NCI-H2081 (cell line): ENCODE measurements at places on chromosomes 6 and 20.

- no peak for DNase-seq
These were observed 94.1 kb upstream of the SHLD1 start for GRCh38 chr20:5656126-5656525.

DNA sequence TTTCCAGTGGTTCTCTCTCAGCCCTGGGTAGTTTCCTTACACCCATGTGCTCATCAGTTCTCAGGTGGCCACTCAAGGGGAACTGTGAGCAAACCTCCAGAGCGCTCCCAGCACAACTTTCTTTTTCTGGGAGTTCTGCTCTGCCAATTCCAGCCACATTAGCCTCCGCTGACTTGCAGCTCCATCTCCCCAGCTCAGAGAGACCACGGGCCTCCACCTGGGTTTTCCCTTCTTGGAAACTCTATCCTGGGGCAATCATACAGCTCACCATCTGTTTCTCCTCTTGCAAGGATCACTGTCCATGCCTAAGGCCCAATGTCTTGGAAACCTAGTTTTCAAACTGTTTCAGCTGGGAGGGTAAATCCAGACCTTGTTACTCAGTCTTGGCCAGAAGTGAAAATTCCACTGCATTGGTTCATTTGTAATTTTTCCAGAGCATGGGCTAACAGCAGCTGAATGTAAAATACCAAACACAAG is 129.9 kb downstream of the EYA2 start:
- DNase-seq: no peak

- DNase-seq: no peak
These were observed 39.4 kb upstream of the TGM6 start for GRCh38 chr20:2341336-2341735.

DNA sequence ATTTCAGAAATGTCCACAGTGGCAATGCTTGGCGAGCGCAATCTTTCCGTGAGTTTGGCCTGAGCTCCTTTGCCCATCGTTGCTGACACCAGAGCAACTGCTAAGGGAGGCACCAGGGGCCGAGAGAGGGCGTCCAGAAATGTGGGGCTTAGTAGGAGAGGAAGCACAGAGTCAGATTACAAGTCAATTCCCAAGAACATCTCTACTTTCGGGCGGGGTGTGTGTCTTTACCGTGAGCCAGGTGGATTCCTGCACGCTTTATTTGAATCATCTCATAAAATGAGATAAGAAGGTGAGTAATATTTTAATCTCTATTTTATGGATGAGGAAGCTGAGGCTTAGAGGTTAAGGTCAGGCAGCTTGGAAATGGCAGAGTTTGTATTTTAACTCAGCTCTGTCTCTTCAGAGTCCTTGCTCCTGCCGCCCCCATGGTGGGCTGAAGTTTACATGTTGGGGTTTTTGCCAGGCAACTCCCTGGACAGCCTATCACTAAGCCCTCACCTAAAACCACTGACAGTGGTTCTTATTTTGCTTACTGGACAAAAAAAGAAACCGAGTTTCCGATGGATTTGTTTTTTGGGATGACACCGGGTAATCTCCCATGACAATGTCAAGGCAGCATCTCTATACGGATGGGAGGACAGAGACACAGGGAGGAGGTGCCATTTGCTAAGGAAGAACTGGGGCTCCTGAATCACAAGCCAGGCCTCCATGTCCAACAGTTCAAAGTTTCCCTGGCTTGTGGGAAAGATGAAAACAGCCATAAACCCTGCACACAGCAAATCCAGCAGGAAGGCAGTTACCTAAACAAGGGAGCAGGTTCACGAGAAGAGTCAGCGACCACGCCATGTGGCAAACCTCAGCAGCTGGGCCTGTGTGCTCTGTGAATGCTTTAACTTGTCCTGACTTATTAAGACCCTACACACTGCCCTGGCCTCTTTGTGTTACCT is 112.6 kb upstream of the SLC24A3 start:
- DNase-seq: no peak

- DNase-seq: no peak
These were observed 86.6 kb downstream of the RNF144B start for GRCh38 chr6:18473755-18474154.

- DNase-seq: no peak
These were observed 551.6 kb upstream of the CITED2 start for GRCh38 chr6:139925894-139926641.

DNA sequence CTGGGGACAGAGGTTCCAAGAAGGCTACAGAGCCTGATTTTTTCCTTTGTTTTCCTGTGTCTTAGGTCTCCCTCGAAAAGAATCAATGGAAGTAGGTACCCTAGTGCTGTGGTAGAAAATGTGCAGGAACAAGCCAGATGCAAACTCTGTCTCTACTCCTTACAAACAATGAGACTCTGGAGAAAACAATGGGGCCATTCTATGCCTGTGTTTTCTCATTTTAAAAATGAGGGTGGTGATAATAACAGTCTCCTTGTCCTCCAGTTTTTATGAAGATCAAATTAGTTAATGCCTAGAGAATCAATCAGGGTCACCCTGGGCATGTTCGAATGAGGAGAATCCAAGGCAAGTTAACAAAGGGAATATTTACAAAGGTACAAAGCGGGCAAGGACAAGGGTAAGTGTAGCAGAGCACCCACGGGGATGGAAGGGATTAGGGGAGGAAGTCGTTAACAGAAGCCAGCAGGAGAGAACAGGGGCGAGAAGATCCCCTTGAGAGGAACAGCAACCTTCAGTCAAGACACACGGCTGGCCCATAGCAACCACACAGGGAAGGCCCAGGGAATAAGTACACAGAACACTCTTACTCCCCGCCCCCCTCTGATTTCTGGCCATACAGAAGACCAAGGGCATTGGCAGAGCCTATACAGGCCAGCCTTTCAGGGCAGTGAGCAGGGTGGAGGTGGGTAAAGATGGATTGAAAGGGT is 342.8 kb downstream of the PTPRT start:
- DNase-seq: no peak

DNA sequence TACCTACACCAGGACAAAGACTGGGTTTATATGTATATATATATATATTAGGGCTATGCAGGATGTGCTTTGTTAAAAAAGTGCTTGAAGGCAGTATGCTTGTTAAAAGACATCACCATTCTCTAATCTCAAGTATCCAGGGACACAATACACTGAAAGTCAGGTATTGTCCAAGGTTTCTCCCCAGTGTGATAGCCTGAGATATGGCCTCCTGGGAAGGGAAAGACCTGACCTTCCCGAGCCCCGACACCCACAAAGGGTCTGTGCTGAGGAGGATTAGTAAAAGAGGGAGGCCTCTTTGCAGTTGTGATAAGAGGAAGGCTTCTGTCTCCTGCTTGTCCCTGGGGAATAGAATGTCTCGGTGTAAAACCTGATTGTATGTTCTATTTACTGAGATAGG is 156.9 kb downstream of the GPX5 start:
- no peak for DNase-seq

DNA sequence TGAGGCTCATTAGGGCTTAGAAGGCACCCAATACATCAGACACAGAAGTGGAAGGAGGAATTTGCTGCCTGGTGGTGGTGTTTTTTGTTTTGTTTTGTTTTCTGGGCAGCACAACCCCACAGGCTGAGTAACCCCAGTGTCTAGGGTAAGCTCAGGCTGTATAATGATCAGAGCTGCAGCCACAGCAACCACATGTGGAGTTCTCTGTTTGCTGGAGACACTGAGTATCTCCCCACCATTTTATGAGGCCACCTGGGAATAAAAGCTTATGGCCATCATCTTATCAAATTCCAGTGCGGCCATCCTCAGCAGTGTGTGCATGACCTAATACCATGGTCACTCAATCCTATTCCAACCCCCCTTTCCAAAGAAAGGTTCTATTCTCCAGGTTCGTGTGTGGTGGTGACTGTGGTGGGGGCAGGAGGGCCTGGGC is 3.4 kb upstream of the DLL1 start:
- DNase-seq: no peak

GRCh38 chr6:16518265-16518664 is 243.0 kb downstream of the ATXN1 start:
- DNase-seq: no peak

DNA sequence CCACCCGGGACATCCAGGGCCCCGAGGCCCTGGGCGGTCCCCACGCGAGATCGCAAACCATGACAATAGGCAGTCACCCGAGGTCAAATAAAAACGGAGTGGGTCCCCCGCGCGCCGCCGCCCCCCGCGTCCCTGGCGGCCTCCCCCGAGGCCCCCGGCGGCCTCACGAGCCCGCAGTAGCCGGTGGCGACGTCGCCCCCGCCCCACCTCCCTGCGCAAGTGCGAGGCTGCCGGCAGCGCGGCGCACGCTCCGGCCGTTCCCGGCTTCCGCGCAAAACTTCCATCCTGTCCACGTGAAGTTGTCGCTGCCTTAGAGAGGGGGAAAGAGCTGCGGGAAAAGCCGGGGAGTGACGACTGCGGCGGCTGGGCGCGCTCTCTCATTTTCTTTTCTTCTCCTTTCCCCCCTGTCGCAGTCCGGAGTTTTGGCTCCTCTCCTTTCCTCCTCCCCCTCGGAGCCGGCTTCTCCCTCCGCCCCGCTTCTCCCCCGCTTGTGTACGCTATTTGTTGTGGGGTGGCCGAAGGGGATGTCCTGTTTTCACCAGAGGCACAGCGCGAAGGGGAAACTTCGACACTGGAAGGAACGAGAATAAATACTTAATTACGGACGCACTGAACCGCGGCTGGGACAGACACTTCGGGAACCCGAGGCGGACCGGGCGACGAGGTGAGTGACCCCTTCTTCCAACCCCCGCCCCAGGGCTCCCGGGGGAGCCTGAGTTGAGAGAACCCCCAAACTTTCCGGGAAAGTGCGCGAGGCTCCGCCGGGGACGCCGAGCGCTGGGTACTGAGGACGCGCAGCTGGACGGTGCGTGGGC is at the start of gene EYA4:
Gene EYA4, plus strand, starts transcription at position 272 of the 815 bp plus-strand sequence. CDS start 33,424 bp downstream, outside the sequence.
- peak; percentile 61 for DNase-seq

DNA sequence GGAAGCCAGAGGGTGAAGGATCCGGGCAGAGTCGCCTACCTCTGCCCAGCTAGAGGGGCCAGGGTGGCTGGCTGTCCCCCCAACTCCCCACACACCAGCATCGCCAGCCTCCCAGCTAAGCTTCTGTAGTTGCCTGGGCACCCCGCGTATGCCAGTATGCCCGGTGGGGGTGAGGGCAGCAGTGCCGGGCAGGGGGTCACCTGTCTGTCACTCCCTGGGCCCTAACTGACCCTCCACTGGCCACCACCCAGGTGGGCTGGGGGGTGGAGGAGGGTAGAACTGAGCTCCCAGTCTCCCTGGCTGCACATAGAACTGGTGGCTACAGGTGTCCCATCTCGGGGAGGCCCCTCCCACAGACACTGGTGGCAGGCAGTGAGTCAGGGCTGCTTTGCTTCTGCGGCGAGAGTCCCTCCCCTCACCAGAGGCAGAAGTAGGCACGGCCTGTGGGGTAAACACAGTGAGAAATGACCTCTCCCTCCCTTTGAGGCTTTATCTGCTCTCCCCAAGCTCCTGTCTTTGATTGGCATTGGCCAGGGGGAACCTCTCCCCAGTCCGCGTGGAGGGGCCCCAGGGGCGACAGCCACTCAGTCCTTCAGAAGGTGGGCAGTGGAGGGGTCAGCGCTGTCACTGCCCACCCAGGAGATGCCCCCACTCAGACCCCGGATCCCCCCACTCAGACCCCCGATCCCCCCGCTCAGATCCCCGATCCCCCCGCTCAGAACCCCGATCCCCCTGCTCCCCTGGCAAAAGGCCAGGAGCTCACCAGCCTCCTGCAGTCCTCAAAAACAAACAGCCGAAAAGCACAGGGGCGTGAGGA is 2.5 kb downstream of the NTSR1 start:
- DNase-seq: no peak

- DNase-seq: no peak
These were observed 17.6 kb upstream of the SERPINB9 start for GRCh38 chr6:2920671-2921112.

DNA sequence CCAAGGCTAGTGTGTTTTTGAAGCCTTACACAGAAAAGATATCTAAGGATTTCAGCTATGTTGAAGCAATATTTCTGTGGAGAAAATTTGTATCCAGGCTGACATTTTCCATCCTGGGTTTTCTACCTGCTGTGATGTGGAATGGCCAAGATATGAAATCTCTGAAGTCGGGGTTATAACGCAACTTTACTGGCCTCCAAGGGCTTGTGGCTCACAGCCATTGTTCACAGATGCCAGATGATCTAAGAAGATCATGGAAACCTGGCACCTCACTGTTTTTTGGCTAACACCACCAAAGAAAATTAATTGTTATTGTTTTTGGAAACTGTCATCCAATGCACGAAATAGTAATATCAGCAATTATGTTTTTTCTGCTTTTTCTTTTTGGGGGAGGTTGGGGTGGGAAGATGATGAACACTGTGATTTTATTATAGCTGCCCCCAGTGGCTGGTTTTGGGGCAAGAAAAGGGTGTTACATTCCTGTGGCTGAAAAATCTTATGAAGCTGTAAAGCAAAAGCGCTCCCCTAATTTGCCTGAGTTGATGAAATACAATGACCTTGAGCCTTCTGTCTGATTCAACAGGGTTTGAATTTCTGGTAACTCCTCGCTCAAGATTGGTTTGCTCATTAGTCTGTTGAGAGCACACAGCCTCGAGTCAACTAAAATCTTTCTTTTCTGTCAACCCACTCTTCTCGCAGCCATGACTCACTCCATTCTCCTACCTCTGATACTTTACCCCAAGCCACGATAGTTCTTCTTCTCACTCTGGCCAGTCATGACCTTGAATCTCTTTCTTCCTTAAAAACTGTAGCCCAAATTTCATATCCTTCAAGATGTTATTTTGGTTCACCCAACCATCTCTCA is 236.7 kb downstream of the PAX1 start:
- DNase-seq: no peak

DNA sequence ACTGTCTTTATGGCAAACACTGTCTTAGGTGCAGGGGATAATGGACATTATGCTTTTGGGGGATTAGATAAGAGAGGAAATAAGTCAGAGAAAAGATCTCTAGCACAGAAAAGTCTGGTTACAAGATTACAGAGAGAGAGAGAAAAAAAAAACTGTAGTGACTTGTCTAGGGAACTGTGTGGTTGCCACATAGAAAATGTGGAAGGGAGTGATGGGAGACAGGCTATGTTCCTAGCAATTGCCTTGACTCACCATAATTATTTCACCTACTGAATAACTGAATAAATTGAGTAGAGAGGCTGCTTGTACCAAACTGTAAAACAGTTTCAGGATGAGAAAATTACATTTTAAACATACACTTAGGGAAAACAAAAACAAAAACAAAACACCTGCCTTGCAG is 229.7 kb downstream of the LAMA2 start:
- DNase-seq: no peak

GRCh38 chr20:1872459-1873097 is 22.6 kb upstream of the SIRPA start:
- DNase-seq: no peak

- no peak for DNase-seq
These were observed 222.5 kb upstream of the SPTLC3 start for GRCh38 chr20:12786276-12786675.

DNA sequence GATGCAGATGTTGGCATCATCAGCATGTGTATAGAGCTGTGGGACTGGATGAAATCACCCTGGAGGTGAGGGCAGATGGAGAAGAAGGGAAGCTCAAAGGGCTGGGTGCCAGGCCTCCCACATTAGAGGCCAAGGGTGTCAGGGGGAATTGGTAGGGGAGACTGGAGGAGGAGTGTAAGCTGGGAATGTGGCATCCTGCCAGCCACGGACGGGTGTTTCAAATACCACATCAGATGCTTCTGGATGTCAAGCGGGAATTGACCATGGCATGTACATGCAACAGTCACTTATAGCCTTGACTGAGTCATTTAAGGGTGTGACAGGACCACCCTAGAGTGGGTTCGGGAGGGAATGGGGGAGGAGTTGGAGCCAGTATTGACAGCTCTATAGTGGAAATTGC is 9.6 kb downstream of the ERGIC3 start:
- no peak for DNase-seq

GRCh38 chr6:116439522-116440051 is 21.6 kb upstream of the CALHM6 start:
- no peak for DNase-seq

GRCh38 chr6:52840763-52841585 is at the start of gene GSTA5:
TSS of gene GSTA5 (minus strand) at chr6:52840813.
- no peak for DNase-seq
